NCI-H1105 (cell line): ENCODE measurements at places on chromosomes 12 and 14.

DNA sequence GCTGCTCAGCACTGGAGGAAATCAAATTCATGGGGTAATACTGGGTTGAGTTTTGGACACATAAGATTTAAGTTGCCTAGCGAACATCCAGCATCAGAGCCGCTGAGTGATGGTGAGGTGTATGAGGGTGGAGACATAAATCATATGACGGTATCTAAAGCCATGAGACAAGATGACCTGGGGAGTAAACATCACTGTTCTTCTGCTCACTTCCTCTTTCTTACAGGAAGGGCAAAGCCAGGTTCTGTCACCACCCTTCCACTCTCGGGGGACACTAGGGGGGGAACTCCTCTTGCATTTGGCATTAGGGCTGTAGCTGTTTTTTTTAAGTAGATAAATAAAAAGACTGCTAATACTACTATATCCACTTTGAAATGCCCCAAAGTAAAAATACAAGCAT, 24.0 kb downstream of the PRDM4 start:
- no peak for DNase-seq

GRCh38 chr12:110252716-110253115, 28.3 kb upstream of the ATP2A2 start:
- no peak for DNase-seq

GRCh38 chr12:2311020-2311778, 258.4 kb downstream of the CACNA1C start:
- DNase-seq, result no peak

GRCh38 chr14:57704763-57705162, 161.1 kb downstream of the SLC35F4 start:
- no peak for DNase-seq

GRCh38 chr12:109702111-109702841, 11.3 kb upstream of the FAM222A start:
- no peak for DNase-seq

DNA sequence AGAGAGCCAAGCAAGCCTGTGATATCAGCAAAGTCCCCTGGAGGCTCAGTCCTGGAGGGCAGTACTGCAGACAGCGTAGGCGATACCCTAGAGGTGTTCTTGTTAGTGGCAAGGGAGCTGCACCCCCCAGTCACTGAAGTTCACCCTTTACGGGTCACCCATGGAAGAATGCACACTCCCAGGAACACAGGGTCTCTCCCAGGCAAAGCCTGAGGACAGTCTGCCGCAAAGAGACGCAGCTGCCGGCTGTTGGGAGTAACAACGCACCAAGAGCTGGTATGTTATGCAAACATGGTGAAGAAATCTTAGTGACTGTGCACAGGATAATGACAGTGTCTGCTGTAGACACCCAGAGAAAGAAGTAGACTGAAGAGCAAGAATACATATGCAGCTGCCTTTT, 43.5 kb upstream of the NOS1 start:
- DNase-seq, result no peak

- DNase-seq, result no peak
Measured at GRCh38 chr12:108837239-108837638, 20.1 kb downstream of the SSH1 start.

DNA sequence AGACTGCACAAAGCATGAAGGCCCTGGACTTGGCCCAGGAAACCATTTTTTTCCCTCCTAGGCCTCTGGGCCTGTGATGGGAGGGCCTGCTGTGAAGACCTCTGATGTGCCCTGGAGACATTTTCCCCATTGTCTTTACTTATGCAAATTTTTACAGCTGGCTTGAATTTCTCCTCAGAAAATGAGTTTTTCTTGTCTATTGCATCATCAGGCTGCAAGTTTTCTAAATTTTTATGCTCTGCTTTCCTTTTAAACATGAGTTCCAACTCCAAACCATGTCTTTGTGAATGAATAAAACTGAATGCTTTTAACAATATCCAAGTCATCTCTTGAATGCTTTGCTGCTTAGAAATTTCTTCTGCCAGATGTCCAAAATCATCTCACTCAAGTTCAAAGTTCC, 43.7 kb upstream of the TRHDE start:
- no peak for DNase-seq

- no peak for DNase-seq
Measured at GRCh38 chr12:23221066-23221465, 596.1 kb downstream of the ETNK1 start.

DNA sequence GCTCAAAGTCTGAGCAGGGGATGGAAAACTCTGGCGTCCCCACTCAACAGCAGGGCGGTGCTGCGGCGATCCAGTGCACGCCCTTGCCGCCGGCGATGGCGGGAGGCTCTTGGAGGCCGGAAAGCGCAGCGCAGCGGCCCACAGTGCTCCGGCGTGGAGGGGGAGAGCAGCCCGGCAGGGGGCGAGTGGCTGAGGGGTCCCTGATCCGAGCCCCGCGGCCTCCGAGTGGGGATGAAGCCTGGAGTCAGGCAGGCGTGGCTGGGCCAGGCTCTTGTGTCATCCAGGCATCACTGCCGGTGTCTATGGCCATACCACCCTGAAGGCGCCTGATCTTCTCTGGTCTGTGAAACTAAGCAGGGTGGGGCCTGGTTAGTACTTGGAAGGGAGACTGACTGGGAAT, 183.1 kb downstream of the ALG10 start:
- DNase-seq, result no peak

DNA sequence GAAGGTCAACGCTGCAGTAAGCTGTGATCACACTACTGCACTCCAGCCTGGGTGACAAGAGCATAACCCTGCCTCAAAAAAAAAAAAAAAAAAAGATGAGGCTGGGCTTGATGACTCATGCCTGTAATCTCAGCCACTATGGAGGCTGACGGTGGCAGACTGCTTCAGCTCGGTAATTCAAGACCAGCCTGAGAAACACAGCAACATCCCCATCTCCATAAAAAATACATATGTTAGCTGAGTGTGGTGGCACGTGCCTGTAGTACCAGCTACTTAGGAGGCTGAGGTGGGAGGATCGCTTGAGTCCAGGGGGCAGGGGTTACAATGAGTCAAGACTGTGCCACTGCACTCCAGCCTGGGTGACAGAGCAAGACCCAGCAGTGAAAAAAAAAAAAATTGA, 50.4 kb downstream of the GXYLT1 start:
- no peak for DNase-seq

- DNase-seq, result no peak
Measured at GRCh38 chr12:49936925-49937324, 13.6 kb upstream of the AQP2 start.

- no peak for DNase-seq
Measured at GRCh38 chr12:44774815-44775411, 101.2 kb downstream of the NELL2 start.

GRCh38 chr12:18332173-18332572, 70.9 kb downstream of the PIK3C2G start:
- DNase-seq, result no peak

GRCh38 chr12:81081726-81082125, 3.8 kb downstream of the ACSS3 start:
- no peak for DNase-seq

GRCh38 chr12:30932881-30933280, 6.3 kb downstream of the TSPAN11 start:
- DNase-seq, result no peak

- DNase-seq, result peak; percentile 89
Measured at GRCh38 chr14:41285186-41285748, 321.4 kb upstream of the LRFN5 start.

DNA sequence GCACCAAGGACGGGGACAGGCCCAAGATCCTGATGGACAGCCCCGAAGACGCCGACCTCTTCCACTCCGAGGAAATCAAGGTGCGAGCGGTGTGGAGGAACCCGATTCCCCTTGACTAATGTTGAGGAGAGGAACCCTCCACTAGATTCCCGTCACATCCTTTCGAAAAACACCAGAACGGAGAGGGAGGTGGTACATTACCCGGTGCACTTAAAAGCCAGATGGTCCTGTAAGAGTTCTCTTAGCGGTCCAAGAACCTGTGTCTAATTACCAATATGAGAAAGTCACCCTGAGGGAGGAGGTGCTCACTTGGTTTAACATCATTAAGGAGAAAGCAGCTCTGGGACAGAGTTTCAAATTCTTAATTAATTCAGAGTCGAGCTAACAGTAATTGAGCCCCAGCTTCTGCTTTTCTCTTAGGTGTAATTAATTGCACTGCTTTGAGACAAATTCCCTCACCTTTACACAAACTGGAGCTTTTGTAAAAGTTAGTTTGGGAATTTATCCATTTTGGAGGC, 450 bp downstream of the PRKAB1 start:
- DNase-seq, result no peak

GRCh38 chr12:15193946-15194345, 27.3 kb downstream of the RERG start:
- DNase-seq, result no peak

- DNase-seq, result no peak
Measured at GRCh38 chr12:15767301-15767700, 21.9 kb downstream of the EPS8 start.

DNA sequence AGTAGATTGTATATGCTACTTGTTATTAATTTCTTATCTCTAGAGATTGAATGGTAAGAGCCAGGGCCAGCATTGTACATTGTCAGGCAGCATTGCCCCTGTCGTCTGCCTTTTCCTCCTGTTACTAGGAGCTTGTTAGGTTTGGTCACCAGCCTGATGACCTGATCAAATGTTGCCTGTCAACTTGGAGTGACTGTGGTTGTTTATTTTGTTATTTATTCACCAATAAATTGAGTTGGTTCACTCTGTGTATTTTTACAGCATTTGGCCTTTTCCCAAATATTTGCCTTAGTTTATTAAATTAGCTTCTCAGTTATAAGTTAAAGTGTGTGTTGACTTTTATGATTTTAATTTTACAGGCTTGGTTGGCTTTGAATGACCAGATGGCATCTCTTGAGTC, 88.4 kb downstream of the PRKCH start:
- peak; percentile 51 for DNase-seq

DNA sequence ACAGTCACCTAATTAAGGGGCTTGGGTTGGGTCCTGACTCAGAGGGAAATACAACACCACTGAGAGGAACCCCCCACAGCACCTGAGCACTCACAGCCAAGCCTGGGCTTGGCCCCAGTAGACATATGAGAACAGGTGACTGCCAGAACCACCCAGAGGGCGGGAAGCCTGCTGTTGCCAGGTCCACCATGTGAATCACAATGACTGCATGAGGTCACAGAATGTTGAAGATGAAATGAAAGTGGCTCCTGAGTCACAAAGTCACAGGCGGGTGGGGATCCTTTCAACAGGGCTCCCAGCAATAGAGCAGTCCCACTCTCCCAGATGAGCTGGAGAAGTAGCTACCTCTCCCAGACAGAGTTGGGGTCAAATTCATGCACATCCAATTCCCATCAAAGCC, at the start of gene LRRC74A:
LRRC74A (plus strand) TSS at position 287 of the 400 bp plus-strand sequence. CDS start 290 bp downstream, outside the sequence.
- no peak for DNase-seq

- DNase-seq, result no peak
Measured at GRCh38 chr12:57151741-57152630, 4.6 kb upstream of the LRP1-AS start.

DNA sequence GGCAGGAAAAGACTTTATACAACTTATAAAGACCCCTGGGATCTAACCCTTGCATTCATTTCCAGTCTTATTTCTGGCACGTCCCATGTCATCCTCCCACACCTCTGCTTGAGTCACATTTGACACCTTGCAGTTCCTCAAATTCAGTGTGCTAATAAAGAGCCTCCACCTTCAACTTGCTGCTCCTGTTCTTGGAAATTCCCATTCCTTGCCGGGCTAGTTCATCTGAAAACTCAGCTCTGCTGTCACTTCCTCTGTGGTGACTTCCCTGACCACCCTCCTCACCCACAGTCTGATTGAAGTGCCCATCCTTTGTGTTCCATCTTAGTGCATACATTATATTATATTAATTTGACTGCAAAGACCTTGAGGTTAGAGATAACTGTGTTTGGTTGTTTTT, 37.4 kb upstream of the PSMA6 start:
- DNase-seq, result no peak

- DNase-seq, result no peak
Measured at GRCh38 chr12:84807249-84807648, 105.3 kb downstream of the SLC6A15 start.

- peak; percentile 97 for DNase-seq
Measured at GRCh38 chr12:91381309-91381804, 198.7 kb upstream of the DCN start.

GRCh38 chr12:153080-153746, 60.7 kb downstream of the SLC6A12 start:
- peak; percentile 10 for DNase-seq

- peak; percentile 84 for DNase-seq
Measured at GRCh38 chr12:115697340-115697739, 580.2 kb downstream of the MED13L start.

- no peak for DNase-seq
Measured at GRCh38 chr12:6358881-6359280, 16.5 kb downstream of the SCNN1A start.

DNA sequence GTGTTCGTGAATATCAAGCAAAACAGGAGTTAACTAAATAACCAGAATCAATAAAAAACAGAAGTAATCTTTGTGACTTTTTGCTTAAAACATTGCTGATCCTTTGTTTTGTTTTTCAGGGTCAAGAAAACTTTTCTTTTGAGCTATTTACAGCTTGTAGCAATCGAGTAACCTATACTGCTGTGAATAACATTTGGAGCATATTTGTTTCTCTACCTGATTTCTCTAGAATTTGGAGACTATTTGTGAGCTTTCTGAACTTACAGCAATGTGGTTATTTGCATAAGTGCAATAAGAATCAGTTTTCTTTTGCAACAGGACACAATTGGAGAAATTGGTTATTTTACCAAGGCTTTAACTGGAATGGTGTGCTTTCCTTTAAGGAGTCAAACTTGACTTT, 7.3 kb upstream of the ETNK1 start:
- DNase-seq, result no peak

GRCh38 chr14:102699416-102700110, 77.7 kb upstream of the TRAF3 start:
- DNase-seq, result no peak

GRCh38 chr14:29636870-29637269, 290.8 kb downstream of the PRKD1 start:
- peak; percentile 31 for DNase-seq

GRCh38 chr12:49261721-49262120, 3.2 kb upstream of the TUBA1C start:
- DNase-seq, result no peak

- DNase-seq, result no peak
Measured at GRCh38 chr14:99357916-99358390, 86.0 kb upstream of the BCL11B start.

DNA sequence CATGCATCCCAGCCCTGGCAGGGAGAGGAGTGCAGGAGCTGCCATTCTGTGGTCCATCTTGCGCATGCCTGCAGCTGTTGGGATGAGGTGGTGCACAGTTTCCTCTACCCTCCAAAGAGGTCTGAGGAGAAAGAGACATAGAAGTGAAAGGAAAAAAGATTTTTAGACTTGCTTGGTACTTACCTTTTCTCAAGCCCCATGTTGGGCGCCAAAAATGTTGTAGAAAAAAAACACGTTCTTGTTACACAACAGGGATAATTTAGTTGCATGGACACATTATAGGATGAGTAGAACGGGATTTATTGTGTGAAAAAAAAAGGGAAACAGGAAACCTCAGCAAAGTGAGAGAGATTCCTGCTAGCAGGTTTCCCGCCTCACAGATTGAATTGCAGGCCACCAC, 244.4 kb upstream of the GARIN2 start:
- DNase-seq, result no peak
